Left renal cortex interstitium (tissue), 4 donors: ENCODE measurements at places on chromosomes 16 and 17.

DNA sequence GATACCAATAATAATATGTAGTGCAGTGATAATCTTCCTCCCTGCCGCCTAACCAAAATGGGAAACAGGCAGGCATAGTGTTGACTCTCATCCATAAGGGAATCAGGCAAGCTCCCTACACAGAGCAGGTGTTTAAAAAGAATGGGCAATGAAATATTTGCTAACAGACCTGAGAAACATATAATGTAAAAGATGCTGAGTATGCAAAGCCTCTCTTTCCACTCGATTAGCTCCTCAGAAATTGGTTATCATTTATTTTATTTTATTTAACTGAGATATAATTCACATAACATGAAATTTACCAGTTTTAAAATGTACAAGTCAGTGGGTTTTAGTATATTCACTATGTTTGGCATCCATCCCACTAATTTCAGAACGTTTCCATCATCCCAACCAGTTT is 317.7 kb upstream of the TBX2 start:
- DNase-seq = no peak

GRCh38 chr17:47800686-47801085 is 20.9 kb downstream of the OSBPL7 start:
- DNase-seq = no peak

DNA sequence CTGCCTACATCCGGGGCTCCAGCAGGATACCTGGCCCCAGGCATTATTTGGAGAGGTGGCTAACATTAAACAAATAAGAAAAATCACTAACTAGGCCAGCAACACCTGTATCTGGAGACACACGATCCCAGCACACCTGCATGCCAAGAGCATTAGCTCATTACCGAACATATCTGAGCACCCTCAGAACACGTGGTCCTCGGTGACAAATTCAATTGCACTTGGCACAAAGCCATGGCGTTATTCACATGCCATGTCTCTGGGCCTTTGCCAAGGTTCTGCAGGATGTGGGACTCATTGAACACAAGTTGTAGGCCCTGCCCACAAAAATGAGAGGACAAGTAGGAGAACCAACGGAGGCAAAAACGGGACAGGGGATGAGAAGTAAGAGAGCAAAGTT is 552.3 kb downstream of the TOX3 start:
- no peak for DNase-seq

- DNase-seq = no peak
Observed at GRCh38 chr16:4508806-4509205, 29.8 kb downstream of the CDIP1 start.

GRCh38 chr16:66231452-66232160 is 134.9 kb upstream of the CDH5 start:
- DNase-seq = no peak

DNA sequence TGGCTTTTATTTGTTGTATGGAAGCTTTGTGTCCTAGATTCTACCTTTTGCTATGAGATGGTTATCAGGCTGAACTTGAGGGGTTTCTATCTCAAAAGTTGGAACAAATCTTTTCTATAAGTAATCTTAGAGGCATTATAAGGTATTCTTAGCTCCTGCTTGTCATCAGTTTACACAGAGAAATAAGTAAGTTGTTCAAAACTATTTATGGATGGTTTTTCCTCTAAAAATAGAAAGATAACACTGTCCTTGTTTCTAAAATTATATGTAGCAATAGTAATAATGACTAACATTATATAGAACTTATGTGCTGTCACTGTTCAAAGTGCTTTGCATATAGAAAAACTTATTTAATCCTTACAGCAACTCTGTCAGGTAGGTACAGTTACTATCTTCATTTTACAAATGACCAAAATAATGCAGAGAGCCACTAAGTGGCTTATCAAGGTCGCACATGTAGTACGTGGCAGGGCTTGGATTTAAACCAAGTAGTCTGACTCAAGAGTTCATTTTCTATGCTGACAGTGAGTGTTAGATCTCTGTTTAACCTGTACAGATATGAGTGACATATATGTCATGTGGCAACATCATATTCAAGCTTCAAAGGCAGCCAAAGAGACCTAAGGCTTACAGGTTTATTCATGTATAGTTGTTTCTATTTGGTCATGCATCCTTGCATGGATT is 59.0 kb downstream of the PHKB start:
- no peak for DNase-seq

DNA sequence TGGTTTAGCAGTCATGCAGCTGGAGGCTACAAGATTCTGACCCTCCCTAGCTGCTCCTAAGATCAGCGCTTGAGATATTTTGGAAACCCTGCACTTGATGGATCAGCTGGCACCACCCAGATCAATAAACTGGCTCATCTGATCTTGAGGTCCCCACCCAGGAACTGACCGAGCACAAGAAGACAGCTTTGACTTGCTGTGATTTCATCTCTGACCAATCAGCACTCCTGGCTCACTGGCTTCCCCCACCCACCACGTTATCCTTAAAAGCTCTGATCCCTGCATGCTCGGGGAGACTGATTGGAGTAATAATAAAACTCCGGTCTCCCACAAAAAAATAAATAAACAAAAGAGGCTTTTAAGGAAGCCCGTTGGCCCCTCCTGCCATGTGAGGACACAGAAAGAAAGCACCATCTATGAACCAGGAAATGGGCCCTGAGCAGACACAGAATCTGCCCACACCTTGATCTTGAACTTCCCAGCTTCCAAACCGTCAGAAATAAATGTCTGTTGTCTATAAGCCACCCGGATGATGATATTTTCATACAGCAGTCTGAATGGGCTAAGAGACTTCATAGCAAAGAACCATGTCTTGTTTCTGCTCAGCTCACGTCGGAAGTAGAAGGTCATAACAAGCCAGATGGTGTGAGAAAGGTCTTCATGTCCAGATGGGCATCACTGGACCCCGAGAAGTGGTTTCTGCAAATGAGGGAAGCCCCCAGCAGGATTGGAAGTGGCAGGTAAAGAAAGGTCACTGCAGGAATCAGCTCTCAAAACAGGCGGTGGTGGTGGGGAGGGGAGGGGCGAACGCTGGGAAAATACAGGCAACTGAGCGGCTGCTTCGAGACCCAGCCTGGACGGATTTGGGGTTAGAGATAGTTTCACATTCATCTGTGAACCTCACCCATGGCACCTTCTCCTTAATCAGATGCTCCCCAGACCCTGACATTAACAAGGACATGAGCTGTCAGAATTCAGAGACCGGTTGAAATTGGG is 19.8 kb upstream of the RPH3AL start:
- no peak for DNase-seq

DNA sequence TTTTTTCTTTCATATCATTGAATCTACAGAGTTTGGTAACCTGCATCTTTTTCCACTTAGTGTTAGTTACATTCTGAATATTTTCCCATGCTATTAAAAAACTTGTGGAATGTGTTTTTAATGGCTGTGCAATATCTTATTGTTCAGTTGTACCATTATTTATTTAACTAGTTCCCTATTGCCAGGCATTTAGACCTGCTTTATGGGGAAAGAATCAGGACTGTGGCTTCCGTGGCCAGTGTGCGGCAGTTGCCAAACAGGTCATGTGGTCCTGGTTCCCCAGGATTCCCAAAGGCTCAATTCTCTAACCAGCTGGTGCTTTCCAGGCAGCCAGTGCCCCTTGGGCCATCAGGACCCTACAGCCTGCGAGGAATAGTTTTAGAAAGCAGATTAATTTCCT is 30.8 kb downstream of the NDEL1 start:
- no peak for DNase-seq

DNA sequence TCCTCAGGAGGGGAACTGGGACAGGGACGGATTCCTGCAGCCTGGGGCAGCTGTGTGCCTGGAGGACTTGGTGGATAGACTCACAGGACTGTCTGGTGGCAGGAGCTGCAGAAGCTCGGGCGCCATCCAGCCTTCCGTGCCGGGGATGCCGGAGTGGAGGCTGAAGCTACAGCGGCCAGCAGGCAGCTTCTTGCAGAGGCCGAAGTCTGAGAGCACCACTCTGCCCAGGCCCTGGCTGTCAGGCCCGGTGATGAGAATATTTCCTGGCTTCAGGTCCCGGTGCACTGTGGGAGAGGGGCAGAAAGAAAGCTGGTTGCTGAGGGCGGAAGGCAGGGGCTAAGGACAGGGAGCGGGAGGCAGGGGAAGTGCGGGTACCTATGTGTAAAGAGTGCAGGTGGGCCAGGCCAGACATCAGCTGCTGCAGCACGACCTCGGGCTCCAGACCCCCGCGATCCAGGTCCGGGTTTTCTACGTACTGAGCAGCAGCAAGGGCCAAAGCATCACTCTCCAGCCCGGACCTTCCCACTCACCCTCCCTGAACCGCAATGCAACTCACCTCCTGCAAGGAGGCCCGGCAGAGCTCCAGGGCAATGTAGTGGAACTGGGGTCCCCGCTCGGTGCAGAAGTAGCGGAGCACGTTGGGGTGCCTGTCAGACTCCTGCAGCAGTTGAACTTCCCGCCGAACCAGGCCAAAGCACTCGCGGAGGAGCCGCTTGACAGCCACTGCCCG is 16.1 kb downstream of the PLK1 start:
- no peak for DNase-seq

GRCh38 chr17:81895400-81895799 is 3.9 kb downstream of the ANAPC11 start:
- DNase-seq = no peak

- DNase-seq = no peak
Observed at GRCh38 chr17:82837586-82838320, 2.1 kb downstream of the ZNF750 start.

GRCh38 chr16:57821149-57821971 is 19.1 kb upstream of the KIFC3 start:
- DNase-seq = no peak

GRCh38 chr16:53502331-53503269 is at the start of gene AKTIP:
TSS of gene AKTIP (minus strand) at chr16:53503209. CDS start at chr16:53500259, 2,950 bp downstream.
- DNase-seq = peak; percentile 51
